ENCODE measurements at places on chromosomes 6 and 20.

DNA sequence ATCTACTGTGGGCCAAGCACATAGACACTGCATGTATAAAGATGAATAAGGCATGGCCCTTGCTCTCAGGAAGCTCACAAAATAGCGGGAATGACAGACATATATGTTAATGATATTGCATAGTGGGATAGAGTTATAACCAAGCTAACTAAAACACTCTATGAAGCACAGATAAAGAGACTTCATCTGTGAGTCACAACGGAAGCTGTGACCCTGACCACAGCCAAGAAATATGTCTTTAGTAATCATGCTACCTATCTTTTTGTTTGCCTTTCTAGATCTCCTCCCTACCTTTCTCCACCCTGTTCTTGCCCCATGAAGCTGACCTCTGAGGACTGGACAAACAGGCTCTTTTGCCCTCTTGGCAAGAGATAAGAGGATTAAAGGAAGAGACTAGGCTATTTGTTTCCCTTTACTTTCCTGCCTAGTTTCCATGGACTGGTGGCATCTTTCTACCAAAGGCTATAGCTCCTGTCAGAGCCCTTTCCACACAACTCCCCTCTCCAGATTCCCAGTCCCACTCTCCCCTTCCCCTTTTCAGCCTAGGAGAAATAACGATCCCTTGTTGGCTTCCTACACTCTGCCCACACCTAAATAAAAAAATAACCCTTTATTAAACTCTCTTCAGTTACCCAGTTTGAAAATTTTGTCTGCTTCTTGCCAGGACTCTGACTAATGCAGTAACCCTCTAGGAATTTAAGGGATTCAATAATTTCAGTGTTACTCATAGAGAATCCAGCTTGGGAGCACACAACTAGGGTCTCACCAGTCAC is 504.9 kb upstream of the MARCKS start:
- no peak for DNase-seq

- DNase-seq, result no peak
Observed at GRCh38 chr20:986733-987355, 15.3 kb downstream of the RSPO4 start.

DNA sequence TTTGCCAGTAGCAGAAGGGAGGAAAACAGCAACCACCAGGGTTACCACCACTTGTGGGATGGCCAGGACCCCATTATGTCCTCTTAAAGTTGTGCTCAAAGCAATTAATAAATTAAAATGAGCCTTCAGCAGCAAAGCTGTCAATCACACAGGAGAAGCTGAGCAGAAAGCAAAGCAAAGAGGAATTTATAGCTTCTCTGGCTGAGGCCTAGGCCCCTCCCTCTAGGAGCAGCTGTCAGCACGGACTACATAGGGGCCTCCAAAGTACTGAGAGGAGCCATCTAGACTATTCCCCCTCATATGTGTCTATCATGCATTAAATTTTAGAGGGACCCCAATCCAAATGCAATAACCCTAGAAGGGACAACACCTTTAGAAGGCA is 6.4 kb downstream of the CCND3 start:
- DNase-seq, result peak; percentile 61

DNA sequence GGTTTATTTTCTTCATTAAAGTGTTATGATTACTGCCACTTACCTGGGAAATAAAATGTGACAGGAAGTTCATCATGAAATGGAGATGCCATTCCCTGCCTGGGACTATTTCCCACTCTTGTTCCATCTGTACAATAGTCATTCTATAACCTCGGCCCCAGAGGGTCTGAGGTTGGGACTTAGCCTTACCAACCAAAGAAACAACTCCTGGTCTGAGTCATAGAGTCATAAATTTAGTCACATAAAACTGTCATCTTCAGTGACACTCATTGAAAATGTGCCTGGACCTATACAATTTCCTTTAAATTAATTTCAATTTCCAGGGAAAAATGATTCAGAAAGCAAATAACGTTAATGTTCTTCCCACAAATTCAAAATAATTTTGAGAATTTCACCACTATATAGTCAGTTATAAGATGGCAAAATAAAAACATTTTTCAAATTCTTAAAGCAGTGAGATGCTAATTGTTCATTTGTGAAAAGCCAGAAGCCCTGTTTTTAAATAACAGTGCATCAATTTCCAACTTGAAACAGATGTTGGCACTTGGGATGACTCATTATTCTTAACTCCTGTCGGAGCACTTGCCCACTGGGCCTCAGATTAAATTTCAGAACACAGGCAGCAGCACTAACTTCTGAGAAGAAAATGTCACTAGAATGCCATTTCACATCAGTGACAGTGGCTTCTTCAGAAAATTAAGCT is 201.2 kb upstream of the SMLR1 start:
- DNase-seq, result peak; percentile 14

- no peak for DNase-seq
Observed at GRCh38 chr6:96469312-96469711, 52.3 kb upstream of the UFL1 start.

- no peak for DNase-seq
Observed at GRCh38 chr20:4817230-4817671, 95.5 kb downstream of the PRND start.

GRCh38 chr20:57268399-57269076 is 2.1 kb upstream of the BMP7 start:
- no peak for DNase-seq

DNA sequence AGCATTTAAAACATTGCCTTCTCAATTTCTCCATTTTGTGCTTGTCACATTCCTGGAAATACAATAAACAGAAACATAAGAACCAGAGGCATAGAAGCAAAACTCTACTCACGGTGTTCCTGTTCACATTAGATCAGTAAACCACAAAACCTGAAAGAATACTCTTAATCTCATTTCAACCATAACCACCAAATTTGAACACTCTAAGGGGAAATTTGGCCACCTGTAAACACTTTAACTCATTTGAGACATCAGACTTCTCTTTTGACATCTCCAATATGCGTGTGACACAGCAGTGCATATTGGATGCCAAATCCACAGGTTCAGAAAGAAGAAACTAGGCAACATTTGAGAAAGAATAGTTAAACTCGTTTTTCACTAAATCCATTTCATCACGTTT is 153.8 kb upstream of the IRAK1BP1 start:
- DNase-seq, result no peak

DNA sequence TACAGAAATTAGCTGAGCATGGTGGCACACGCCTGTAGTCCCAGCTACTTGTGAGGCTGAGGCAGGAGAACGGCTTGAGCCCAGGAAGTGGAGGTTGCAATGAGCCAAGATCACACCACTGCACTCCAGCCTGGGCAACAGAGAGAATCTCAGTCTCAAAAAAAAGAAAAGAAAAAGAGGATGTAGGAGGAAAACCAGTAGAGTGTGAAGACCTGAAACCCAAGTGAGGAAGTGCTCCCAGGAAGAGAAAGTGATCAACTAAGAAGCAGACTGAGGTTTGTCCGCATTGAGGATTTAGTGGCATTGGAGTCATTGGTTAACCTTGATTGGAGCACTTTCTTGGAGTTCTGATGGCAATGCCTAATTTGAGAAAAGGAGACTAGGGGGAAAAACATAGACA is 20.6 kb upstream of the TASP1 start:
- DNase-seq, result no peak

DNA sequence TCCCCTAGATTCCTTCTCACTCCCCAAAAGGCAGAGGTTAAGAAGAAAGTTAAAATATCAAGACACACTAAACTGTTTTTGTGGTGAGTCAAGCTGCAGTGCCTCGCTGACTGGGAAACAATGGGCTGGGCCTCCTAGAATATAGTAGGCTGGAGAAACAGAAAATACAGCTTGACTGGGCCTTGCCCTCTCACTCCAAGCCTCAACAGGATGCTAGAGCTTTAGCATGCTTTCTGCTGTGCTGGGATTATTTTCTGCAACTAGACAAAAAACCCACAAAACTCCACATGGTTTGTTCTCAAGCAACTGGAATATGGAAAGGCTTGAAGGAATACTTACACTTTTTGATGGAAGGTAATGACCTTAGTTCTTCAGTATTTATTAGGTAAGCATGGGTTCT is 27.9 kb downstream of the FOXO3 start:
- no peak for DNase-seq

- peak; percentile 23 for DNase-seq
Observed at GRCh38 chr6:15956205-15957106, 172.4 kb upstream of the MYLIP start.

GRCh38 chr20:20582734-20583133 is 129.7 kb downstream of the RALGAPA2 start:
- no peak for DNase-seq

DNA sequence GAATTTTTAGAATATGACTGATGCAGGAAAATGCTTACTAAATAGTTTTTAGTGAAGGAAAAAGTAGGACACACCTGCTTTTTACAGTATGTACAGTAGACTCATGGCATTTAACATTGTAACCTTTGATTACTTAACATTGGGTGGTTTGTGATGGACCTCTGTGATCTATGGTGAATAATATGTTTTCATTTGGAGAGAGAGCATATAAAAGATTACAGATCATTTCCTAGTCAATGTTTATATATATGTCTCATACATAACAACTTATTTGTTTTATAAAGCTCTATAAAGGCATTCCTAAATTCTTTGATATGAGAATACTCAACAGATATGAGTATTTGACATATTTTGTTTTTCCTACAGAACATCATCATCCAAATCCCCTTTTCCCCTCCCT is 129.3 kb upstream of the PDE7B start:
- DNase-seq, result no peak

- DNase-seq, result no peak
Observed at GRCh38 chr6:135267085-135267484, 86.0 kb downstream of the MYB start.

GRCh38 chr20:38181207-38181801 is 16.2 kb upstream of the TGM2 start:
- no peak for DNase-seq

- no peak for DNase-seq
Observed at GRCh38 chr20:6169251-6169650, 46.4 kb upstream of the FERMT1 start.

DNA sequence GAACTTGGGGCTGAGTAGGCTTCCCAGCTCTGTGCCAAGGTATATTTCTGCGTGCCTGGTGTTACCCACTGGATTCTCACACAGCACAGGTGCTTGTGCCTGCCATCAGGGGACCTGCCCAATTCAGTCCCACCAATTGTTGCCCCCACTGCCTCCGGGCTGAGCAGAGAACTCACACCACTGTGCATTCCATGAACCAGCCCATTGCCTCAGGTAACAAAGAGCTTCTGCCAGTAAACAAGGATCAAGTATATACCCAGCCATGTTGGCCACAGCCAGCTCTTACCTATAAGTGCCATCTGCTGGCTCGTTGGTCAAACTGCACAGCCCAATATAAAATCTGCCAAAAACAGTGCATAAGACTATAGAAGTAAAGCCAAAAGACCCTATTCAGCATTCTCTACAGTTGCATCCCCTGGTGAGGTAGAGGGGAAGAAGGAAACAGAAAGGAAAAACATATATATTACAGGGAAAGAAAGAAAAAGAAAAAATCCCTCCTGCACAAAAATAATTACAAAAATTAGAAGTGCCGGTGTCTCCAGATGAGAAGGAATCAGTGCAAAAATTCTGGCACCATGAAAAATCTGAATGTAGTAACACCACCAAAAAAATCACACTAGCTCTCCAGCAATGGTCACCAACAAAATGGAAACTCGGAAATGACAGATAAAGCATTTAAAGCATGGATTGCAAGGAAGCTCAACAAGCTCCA is 241.4 kb downstream of the IBTK start:
- no peak for DNase-seq

DNA sequence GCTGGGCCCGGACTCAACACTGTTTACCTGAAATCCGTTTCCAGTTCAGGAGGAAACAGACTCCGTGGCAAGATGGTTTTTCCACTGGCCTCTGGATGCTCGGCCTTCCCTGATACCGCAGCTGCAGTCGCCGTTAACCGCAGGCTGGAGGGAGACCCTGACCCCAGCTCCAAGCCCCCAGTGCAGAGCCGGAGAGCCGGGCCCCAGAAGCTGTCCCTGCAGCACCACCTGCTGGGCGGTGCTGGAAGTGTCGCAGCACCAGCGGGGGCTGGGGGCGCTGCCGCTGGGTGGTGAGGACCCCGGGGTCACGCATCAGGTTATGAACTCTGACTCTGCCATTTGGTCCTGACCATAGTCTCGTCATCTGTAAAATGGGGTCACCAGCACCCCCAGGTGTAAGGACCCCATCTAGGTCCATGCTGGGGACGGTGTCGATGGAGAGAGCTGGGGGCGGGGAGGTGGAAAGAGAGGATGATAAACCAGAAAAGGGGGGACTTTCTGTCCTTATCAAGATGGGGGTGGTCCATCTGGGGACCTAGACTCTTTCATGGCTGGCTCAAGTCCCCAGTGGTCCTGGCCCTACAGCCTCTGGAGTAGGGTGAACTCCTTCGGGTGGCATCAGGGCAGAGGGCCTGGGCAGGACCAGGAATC is 20.8 kb upstream of the CHRNA4 start:
- DNase-seq, result no peak
